ENCODE measurements at places on chromosomes 2 and 18. TPM values are rescaled to one million over a fixed set of nuclear protein-coding genes. Genes with fewer than 3 reads are reported as not detected.

- no peak overlapping the region for H3K27ac ChIP-seq
- no peaks in the 10 kb centered on the region for H3K36me3 ChIP-seq
- peak overlapping the region; percentile 38 for H3K4me3 ChIP-seq
- H3K27me3 ChIP-seq: peaks cover 35% of the 10 kb centered on the region
- DNase-seq: peak; percentile 60
Observed at GRCh38 chr2:174335988-174336500, 1.3 kb downstream of the SP9 start.

C2orf72 gene
- total RNA-seq: 0.42 TPM

GRCh38 chr2:71704131-71704561, 250.8 kb downstream of the DYSF start:
- no peak overlapping the region for H3K27ac ChIP-seq
- H3K4me1 ChIP-seq: no peaks in the 10 kb centered on the region
- no peak for DNase-seq
- H3K4me3 ChIP-seq: no peak overlapping the region
- H3K27me3 ChIP-seq: peaks cover 5% of the 10 kb centered on the region

DNA sequence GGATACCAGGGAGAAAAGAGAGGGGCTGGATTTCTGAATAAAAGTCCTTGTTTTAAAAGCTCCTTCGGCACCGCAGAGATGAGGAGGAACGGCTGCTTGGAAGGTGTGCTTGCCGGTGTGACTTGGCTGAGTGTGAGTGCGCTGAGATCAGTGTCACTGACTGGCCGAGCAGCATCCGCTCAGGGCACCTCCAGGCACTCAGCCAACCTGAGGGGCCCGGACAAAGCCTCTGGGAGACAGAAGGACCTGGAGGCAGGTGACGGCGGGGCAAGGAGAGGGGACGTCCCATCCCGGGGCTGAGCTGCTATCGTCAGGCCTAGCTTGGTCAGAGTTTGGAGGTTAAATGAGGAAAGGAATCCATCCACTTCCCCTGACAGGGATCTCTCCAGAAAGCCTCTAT, 16.8 kb upstream of the ALLC start:
- H3K27ac ChIP-seq: no peak overlapping the region
- H3K36me3 ChIP-seq: peaks cover 5% of the 10 kb centered on the region
- H3K27me3 ChIP-seq: peaks cover 9% of the 10 kb centered on the region
- H3K4me3 ChIP-seq: no peak overlapping the region

DNA sequence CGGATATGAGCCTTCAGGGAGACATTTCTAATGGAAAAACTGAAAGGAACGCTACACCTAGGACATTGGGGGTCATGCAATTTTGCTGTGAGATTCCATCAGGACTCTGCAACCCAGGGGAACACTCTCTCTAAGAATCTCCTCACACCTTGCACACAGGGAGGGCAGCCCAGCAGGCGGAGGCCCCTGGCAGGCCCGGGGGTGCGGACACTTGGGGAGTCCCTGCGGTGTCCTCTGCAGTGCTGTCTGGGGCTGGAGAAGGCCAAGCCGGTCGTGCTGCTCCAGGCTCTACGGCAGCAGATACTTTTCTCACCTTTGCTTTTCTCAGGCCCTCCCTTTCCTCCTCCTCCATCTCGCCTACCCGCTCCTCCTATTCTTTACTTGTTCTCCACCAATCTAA, 54.7 kb upstream of the FAM110C start:
- H3K4me1 ChIP-seq: no peaks in the 10 kb centered on the region
- no peak for DNase-seq
- no peaks in the 10 kb centered on the region for H3K36me3 ChIP-seq
- no peaks in the 10 kb centered on the region for H3K27me3 ChIP-seq

GRCh38 chr18:11529081-11529480, 80.3 kb upstream of the SLC35G4 start:
- peaks cover 5% of the 10 kb centered on the region for H3K36me3 ChIP-seq
- H3K27ac ChIP-seq: no peak overlapping the region
- no peaks in the 10 kb centered on the region for H3K4me1 ChIP-seq
- H3K4me3 ChIP-seq: no peak overlapping the region

GRCh38 chr18:57759650-57760049, 43.5 kb downstream of the ATP8B1 start:
- peaks cover 5% of the 10 kb centered on the region for H3K36me3 ChIP-seq
- DNase-seq: no peak
- peaks cover 4% of the 10 kb centered on the region for H3K4me1 ChIP-seq
- no peak overlapping the region for H3K4me3 ChIP-seq

MYCN gene
- total RNA-seq: 43.8 TPM

ANKAR gene
- 3.6 TPM for total RNA-seq

PLCL1 gene
- total RNA-seq: 28.8 TPM

LIMS4 gene
- 0.47 TPM for total RNA-seq

COLEC12 gene
- total RNA-seq: 0.20 TPM

FOSL2 gene
- 2.6 TPM for total RNA-seq

GRCh38 chr18:35029770-35030169, 11.4 kb upstream of the MAPRE2 start:
- peaks cover 2% of the 10 kb centered on the region for H3K27me3 ChIP-seq
- DNase-seq: no peak
- peaks cover 3% of the 10 kb centered on the region for H3K4me1 ChIP-seq
- no peak overlapping the region for H3K27ac ChIP-seq

ALK gene
- 9.6 TPM for total RNA-seq

STPG4 gene
- 1.3 TPM for total RNA-seq

DNA sequence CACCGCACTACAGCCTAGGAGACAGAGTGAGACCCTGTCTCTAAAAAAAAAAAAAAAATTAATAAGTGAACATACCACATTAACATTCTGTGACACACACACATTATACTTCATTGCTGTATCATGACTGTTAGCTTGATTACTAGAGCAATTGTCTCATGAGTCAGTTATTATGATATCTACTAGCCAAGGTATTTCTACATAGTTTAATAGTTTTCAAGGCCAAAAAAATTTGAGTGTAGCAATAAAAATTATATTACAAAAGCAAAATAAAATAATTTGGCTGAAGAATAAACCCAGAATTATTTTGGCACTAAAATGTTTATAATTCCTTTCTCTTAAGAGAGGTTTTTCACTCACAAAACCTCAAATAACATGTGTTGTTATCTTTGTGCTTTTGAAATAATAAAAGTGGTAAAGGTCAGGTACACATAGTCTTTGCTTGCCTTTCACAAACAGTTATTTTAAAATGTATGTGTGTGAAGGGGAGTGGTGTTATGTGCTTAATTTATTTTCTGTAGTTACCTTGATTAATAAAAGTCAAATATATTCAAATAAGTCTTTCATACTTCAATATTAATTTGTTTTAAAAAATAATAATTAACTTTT, 136.9 kb upstream of the SPOPL start:
- no peaks in the 10 kb centered on the region for H3K27me3 ChIP-seq
- no peak for DNase-seq
- no peak overlapping the region for H3K4me3 ChIP-seq
- no peaks in the 10 kb centered on the region for H3K4me1 ChIP-seq
- H3K36me3 ChIP-seq: no peaks in the 10 kb centered on the region
- H3K27ac ChIP-seq: no peak overlapping the region

TNFRSF11A gene
- 1.2 TPM for total RNA-seq

- no peaks in the 10 kb centered on the region for H3K27me3 ChIP-seq
- H3K36me3 ChIP-seq: no peaks in the 10 kb centered on the region
- H3K4me1 ChIP-seq: no peaks in the 10 kb centered on the region
- DNase-seq: no peak
- H3K27ac ChIP-seq: no peak overlapping the region
Observed at GRCh38 chr2:151900331-151900730, 72.1 kb upstream of the ARL5A start.

GRCh38 chr18:5370332-5370731, 74.8 kb upstream of the ZBTB14 start:
- no peak for DNase-seq
- no peak overlapping the region for H3K4me3 ChIP-seq
- no peaks in the 10 kb centered on the region for H3K27me3 ChIP-seq
- H3K36me3 ChIP-seq: no peaks in the 10 kb centered on the region
- H3K27ac ChIP-seq: no peak overlapping the region

- H3K27me3 ChIP-seq: no peaks in the 10 kb centered on the region
- H3K27ac ChIP-seq: no peak overlapping the region
- H3K4me3 ChIP-seq: no peak overlapping the region
- H3K4me1 ChIP-seq: no peaks in the 10 kb centered on the region
- no peak for DNase-seq
- H3K36me3 ChIP-seq: no peaks in the 10 kb centered on the region
Observed at GRCh38 chr18:7545734-7546133, 21.4 kb upstream of the PTPRM start.

Measured in glutamatergic neuron (in vitro differentiated cells).